Activated gamma-delta T cell treated with anti-CD3 and anti-CD28 coated beads, Interleukin-2, amount 50 U/mL, for 16 hours (primary cell): ENCODE measurements at places on chromosomes 16 and 17.

- no peak for DNase-seq
These were observed 32.6 kb upstream of the ZFP90 start for GRCh38 chr16:68506331-68507053.

DNA sequence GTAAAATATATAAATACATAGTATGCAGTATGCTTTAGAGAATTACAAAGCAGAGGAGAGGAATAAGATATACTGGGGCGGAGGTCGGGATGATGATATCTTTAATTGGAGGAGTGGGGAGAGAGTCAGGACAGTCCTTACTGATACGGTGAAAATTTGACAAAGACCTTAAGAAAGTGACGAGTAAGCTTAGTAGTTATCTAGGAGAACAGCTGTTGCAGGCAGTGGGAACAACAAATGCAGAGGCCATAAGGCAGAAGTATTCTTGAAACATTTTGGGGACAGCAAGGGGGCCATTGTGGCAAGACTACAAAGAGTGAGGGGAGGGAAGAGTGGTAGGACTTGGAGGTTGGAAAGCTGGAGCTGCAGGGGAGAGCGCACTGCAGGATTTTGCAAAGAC lies 22.3 kb upstream of the CDC6 start:
- no peak for DNase-seq

GRCh38 chr17:41822216-41823140 lies 9.7 kb downstream of the FKBP10 start:
- DNase-seq: no peak

GRCh38 chr17:74591503-74591902 lies 580 bp downstream of the CD300LD start:
- DNase-seq: no peak

DNA sequence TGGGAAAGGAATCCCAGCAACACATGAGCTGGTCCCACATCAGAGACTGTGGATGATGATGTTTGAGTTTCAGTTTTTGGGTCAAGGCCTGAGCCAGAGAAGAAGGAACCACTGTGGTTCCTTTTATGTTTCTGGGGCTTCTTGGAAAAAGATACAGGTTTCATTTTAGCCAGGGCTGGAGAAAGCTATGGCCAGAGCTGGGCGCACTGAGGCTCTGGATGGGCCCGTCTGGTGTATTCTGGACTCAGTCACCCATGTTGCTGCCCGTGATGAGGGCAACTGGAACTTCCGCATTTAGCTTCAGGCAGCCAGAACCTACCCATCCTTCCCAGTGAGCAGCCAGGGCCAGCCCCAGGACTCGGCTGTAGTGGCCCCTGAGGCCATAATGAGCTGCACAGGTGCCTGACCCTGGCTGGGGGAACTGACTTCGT lies 15.0 kb upstream of the PITPNA start:
- DNase-seq: no peak

DNA sequence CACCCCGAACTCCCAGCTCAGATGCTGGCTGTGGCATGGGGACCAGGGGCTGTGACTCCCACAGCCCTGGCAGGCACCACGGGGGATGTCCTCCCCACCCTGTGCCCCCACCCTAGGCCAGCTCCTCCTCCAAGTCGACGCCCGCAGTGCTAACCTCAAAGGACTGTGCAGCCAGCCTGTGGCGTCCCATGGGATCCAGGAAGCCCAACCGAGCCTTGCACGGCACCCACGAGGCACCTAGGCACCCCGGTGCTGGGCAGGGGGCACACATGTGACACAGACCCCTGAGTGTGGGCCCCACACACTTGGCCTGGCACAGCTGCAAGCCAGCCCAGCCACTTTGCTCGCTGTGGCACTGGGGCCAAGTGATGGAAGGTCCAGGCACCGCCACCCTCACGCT lies 3.9 kb downstream of the GCGR start:
- no peak for DNase-seq

GRCh38 chr16:52787709-52788108 lies 240.8 kb upstream of the TOX3 start:
- no peak for DNase-seq

- no peak for DNase-seq
These were observed 5.9 kb upstream of the MAP2K3 start for GRCh38 chr17:21278450-21279197.

DNA sequence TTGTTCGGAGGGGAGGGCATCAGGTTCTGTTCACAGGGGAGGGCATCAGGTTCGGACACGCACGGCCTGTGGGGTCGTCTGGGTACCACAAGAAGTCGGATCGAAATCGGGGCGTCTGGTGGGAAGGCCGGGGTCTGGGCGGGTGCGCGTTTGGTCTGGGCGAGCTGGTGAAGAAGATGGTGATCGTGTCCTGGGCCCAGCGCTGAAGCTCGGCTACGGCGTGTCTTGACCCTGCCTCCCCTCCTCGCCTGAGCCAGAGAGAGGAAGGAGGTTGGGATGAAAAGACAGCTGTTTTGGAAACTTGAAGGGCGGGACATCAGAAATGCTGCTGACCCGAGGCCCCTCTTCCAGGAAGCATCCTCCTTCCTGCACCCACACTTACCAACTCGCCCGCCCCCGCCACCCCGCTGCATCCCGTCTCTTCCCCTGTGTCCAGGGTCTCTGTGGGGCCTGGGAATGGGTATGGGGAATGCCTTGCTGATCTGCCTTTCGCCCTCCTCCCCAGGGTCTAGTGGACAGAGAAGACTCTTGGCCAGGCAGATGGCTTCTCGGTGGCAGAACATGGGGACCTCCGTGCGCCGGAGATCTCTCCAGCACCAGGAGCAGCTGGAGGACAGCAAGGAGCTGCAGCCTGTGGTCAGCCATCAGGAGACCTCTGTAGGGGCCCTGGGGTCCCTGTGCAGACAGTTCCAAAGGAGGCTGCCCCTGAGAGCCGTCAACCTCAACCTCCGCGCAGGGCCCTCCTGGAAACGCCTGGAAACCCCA lies 498 bp downstream of the PIMREG start:
- DNase-seq: no peak
